ENCODE measurements at places on chromosomes 3 and 15.

- no peak overlapping the region for H3K27ac ChIP-seq
- no peak for DNase-seq
- H3K4me3 ChIP-seq, result no peak overlapping the region
- no peaks in the 10 kb centered on the region for H3K27me3 ChIP-seq
- no peaks in the 10 kb centered on the region for H3K36me3 ChIP-seq
Observed at GRCh38 chr3:77370413-77370812, 330.5 kb downstream of the ROBO2 start.

DNA sequence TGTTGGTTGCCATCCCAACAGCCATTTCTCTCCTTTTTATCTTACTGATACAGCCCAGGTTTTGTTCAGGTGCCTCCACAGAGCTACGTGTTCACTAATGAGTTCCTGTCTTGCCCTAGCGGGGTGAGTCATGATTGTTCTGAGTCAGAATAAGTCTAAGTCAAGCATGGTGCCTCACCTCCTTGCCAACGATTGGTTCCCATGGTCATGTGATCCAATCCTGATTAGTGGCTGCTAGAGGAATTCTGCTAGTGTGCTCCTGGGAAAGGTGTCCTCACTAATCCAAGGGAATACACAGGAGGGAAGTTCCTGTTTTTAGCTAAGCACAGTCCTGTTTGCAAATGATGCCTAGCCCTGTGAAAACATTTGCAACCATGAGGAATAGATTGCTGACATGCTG is 99.8 kb downstream of the NSUN3 start:
- H3K4me1 ChIP-seq, result no peaks in the 10 kb centered on the region
- H3K27ac ChIP-seq, result no peak overlapping the region
- no peaks in the 10 kb centered on the region for H3K36me3 ChIP-seq
- no peaks in the 10 kb centered on the region for H3K27me3 ChIP-seq
- no peak overlapping the region for H3K4me3 ChIP-seq

- peaks cover 18% of the 10 kb centered on the region for H3K4me1 ChIP-seq
- no peaks in the 10 kb centered on the region for H3K27me3 ChIP-seq
- peak overlapping the region; percentile 43 for H3K4me3 ChIP-seq
- peak overlapping the region; percentile 81 for H3K27ac ChIP-seq
Observed at GRCh38 chr15:90315278-90315982, 36.7 kb upstream of the ZNF774 start.

- H3K4me3 ChIP-seq, result no peak overlapping the region
- H3K4me1 ChIP-seq, result peaks cover 20% of the 10 kb centered on the region
- H3K27ac ChIP-seq, result no peak overlapping the region
- no peaks in the 10 kb centered on the region for H3K27me3 ChIP-seq
- DNase-seq, result no peak
Observed at GRCh38 chr3:148953094-148953493, 38.2 kb upstream of the GYG1 start.

DNA sequence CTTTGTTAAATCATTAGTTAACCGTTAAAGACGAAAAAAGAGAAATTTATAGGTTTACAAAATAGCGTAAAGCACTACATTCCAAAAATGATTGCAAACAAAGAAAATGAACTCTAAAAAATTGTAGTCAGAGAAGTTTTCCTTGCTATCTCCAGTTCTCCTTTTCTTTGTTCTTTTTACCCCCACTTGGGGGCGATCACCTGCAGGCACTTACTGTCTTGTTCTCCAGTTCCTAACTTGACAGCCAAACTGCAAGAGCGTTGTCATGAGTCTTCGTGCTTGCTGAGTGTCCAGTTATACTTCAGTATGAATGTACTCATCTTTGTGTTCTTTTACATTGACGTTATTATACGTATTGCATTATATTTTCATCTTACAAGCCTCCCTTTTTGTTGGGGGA is 54.5 kb downstream of the CHD2 start:
- peaks cover 25% of the 10 kb centered on the region for H3K4me1 ChIP-seq
- no peak for DNase-seq
- H3K27ac ChIP-seq, result no peak overlapping the region
- no peaks in the 10 kb centered on the region for H3K27me3 ChIP-seq
- no peak overlapping the region for H3K4me3 ChIP-seq
- peaks cover 34% of the 10 kb centered on the region for H3K36me3 ChIP-seq

- no peak overlapping the region for H3K4me3 ChIP-seq
- DNase-seq, result peak; percentile 20
- peaks cover 21% of the 10 kb centered on the region for H3K4me1 ChIP-seq
- H3K27me3 ChIP-seq, result no peaks in the 10 kb centered on the region
- H3K27ac ChIP-seq, result no peak overlapping the region
Observed at GRCh38 chr3:11140030-11140712, 14.1 kb upstream of the HRH1 start.

DNA sequence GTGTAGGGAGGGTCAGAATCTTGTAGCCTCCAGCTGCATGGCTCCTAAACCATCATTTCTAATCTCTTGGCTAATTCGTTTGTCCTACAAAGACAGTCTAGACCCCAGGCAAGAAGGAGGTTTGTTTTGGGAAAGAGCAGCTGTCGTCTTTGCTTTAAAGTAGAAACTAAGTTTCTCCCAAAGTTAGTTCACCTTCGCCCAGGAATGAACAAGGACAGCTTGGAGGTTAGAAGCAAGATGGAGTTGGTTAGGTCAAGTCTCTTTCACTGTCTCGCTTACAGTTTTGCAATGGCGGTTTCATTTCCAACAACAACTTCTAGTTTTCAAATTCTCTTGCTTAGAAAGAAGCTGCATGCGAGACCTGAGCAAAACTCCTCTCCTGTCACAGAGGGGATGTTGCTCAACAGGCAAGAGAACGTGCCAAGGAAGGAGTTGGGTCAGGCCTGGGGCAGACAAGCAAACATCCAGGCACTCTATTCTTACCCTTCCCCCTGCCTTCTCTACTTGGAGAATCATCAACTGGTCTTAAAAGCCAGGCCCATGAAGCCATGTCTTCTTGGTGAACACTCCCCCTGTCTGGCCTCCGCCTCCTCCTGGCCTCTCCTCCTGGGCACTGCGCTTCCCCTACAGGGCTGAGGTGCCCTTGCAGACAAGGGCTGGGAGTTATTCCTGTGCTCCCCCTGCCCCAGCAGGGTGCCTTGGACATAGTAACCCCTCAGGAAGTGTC is 57.6 kb downstream of the TMEM44 start:
- no peak for DNase-seq
- peak overlapping the region; percentile 12 for H3K27ac ChIP-seq
- H3K4me3 ChIP-seq, result no peak overlapping the region
- no peaks in the 10 kb centered on the region for H3K36me3 ChIP-seq
- no peaks in the 10 kb centered on the region for H3K27me3 ChIP-seq

DNA sequence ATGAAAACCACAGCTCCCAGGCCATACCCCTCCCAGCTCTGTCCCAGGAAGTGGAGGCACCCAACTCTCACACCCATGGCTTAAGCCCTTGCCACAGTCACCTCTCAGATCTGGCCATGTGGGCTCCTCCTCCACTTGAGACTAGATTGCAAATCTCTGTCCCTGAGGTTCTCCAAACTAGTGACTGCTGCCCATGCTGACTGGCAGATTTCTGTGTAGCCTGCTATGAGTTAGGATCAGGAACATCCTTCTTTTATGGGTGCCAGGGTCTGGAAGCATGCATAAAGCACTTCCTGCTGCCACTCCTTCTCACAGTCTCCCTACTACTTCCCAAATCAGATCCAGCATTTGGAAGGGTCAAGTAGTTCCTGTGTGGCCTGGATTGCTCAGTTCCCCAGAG is 59.6 kb upstream of the GOLIM4 start:
- H3K4me1 ChIP-seq, result no peaks in the 10 kb centered on the region
- no peak overlapping the region for H3K27ac ChIP-seq
- H3K4me3 ChIP-seq, result no peak overlapping the region
- H3K27me3 ChIP-seq, result no peaks in the 10 kb centered on the region
- no peak for DNase-seq

GRCh38 chr15:72948662-72949061 is 103.6 kb upstream of the NEO1 start:
- no peak overlapping the region for H3K27ac ChIP-seq
- no peaks in the 10 kb centered on the region for H3K27me3 ChIP-seq
- no peaks in the 10 kb centered on the region for H3K36me3 ChIP-seq
- no peak for DNase-seq
- H3K4me1 ChIP-seq, result no peaks in the 10 kb centered on the region

All from thoracic aorta (tissue), 2 donors.